ENCODE measurements at places on chromosomes 16 and 17. TPM values are rescaled to one million over a fixed set of nuclear protein-coding genes. Genes with fewer than 3 reads are reported as not detected.

DNA sequence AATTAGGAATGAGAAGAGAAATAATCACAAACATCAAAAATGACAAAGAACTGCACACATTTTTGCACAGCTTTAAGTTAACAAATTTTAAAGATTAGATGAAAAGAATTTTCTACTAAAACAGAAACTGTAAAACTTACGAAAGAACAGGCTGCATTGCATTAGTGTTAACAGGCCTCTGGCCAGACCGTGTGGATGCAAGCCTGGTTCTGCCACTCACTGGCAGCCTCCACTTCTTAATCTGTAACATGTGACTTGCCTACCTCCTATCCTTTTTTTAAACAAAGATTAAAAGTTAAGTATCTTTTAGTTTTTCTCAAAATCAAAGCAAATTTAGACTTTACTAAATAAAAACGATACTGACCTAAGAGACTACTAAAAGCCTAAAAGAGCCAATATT lies 37.5 kb downstream of the CREBBP start:
- H3K36me3 ChIP-seq: peaks cover 15% of the 10 kb centered on the region
- no peaks in the 10 kb centered on the region for H3K27me3 ChIP-seq
- H3K4me1 ChIP-seq: no peaks in the 10 kb centered on the region
- H3K4me3 ChIP-seq: no peak overlapping the region

DNA sequence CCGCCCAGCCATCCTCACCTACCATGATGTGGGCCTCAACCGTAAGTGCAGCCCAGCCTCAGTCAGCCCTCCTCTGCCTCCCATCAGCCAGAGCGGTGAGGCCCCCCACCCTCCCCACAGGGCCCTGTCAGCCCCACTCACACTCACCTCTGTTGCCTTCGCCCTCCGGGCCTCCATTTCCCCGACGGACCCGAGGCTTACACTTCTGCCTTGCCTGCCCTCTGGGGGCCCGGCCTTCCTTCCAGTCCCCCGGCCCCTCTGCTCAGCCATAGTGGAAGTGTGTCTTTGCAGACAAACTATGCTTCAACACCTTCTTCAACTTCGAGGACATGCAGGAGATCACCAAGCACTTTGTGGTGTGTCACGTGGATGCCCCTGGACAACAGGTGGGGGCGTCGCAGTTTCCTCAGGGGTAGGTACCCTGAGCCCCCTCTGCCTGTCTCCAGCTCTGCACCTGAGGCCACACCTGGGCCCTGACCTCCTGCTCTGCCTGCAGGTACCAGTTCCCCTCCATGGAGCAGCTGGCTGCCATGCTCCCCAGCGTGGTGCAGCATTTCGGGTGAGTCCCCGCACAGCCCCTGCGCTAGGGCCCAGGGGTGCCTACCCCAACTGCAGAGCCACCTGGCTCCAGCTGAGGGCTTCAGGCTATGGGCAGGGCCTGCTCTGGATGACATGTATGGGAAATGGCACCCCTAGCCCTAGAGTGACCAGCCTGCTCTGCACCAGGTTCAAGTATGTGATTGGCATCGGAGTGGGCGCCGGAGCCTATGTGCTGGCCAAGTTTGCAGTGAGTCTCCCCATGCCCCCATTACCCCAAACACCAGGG lies 4.1 kb downstream of the NDRG4 start:
- no peaks in the 10 kb centered on the region for H3K27me3 ChIP-seq
- H3K36me3 ChIP-seq: no peaks in the 10 kb centered on the region

DNA sequence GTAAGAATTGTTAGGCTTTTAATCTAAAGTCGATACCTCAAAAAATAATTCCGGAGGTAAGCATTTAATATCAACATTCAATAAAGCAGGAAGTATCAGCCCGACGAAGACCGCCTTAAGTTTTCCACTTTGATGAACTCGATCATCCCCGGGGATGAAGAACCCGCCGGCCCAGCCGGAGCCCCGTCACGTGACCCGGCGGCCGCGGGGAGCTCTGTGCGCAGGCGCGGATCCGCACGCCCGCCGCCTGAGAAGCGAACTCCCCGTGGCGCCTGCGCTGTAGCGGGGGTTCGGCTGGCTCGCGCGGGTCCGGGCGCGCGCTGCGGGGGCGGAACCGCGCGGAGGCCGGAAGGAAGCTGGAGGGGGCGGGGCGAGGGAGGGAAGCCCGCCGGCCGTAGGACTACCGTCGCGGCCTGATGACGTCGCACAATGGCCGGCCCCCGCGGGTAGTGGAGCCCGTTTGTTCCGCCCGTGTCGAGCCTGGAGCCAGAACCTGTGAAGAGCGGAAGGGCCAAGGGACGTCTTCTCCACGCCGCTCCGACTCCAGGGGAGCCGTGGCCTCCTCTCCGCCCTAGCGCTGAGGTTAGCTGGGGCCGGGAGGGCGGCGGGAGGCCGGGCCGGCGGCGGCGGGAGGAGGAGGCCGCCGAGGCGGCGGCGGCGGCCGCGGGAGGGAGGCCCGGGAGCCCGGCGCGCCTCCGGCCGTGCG lies at the start of gene ZC3H18:
Gene ZC3H18, plus strand, starts transcription at position 419 of the 706 bp plus-strand sequence. CDS start 6,721 bp downstream, outside the sequence.
- peak; percentile 96 for DNase-seq
- peaks cover 20% of the 10 kb centered on the region for H3K36me3 ChIP-seq
- H3K27ac ChIP-seq: peak within 1 kb of the TSS; percentile 64
- H3K4me3 ChIP-seq: peak within 1 kb of the TSS; percentile 92

GRCh38 chr17:69415431-69415830 lies 934 bp downstream of the MAP2K6 start:
- H3K4me1 ChIP-seq: peaks cover 11% of the 10 kb centered on the region
- no peaks in the 10 kb centered on the region for H3K36me3 ChIP-seq

DNA sequence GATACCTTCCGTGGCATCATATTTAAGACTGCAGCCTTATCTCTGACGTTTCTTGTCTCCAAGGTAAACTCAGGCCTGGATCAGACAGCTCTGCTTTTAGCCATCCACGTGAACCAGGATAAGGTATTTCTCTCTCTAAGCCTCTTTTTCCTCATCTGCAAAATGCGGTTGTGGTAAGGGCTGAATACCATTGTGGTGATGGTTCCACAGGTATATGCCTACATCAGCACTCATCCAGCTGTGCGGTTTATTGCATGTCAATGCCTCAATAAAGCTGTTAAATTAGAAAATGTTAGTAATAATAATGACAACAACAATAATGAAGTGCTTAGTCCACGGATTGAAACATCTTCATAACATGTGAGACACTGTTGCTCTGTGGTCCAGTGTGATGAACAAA lies 104.4 kb downstream of the GRIN2A start:
- no peak overlapping the region for H3K27ac ChIP-seq
- H3K27me3 ChIP-seq: peaks cover 5% of the 10 kb centered on the region

GRCh38 chr17:77503916-77504651 lies 363.3 kb downstream of the SEC14L1 start:
- DNase-seq: no peak
- no peak overlapping the region for H3K4me3 ChIP-seq
- no peak overlapping the region for H3K27ac ChIP-seq

DNA sequence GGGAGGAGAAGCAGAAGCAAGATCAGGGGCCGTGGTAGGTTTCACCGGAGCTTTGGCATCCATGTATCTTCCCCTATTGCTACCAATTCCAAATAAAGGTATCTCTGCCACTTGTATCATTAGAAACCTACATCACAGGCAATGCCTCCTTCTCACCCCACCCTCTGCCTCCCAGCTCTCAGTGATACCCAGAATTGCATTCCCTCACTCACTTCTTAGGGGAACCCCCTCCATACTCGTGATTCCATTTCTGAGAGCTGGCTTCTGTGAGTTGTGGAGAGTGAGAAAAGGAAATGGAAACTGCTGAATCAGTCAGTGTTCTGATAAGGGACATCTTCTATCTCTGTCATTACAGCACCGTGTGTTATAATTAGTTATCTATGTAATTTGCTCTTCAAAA lies 2.3 kb upstream of the CCL3 start:
- H3K27me3 ChIP-seq: peaks cover 5% of the 10 kb centered on the region
- no peak for DNase-seq
- H3K36me3 ChIP-seq: no peaks in the 10 kb centered on the region
- H3K4me3 ChIP-seq: no peak overlapping the region

- H3K27ac ChIP-seq: no peak overlapping the region
- no peaks in the 10 kb centered on the region for H3K4me1 ChIP-seq
- H3K36me3 ChIP-seq: no peaks in the 10 kb centered on the region
- H3K27me3 ChIP-seq: peaks cover 2% of the 10 kb centered on the region
These were observed 72.1 kb upstream of the FA2H start for GRCh38 chr16:74846714-74847113.

DNA sequence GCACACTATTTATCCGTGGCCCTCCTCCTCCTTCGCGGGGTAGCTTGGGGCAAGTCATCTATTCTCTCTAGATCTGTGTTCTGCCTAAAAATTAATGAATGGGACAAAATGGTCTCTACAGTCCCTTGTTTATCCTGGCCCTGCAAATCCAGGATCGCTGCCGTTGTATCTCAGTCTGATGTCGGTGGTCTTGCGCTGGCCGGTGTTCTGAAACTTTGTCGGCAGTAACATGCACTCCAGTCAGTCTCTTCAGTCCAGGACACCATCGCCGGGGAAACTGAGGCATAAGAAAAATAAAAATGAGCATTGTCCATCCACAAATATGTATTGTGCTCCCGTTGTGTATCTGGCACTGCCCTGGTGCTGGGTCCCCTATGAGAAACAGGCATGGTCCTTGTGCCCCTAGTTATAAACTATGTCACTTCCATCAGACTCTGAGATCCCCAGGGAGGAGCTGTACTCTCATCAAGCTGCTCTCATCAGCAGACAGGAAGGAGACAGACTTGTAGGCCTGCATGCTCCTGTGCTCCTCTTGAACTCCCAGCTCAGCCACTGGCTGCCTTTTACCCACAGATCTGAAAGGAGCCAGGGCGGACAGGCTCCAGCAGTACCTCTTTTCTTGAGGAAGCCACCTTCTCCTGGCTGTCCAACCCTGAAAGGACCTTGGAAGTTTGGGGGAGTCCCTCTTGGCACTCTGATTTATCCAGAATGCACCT lies 13.7 kb upstream of the CA4 start:
- peak overlapping the region; percentile 95 for H3K4me3 ChIP-seq
- no peaks in the 10 kb centered on the region for H3K36me3 ChIP-seq
- peaks cover 52% of the 10 kb centered on the region for H3K27me3 ChIP-seq
- H3K4me1 ChIP-seq: peaks cover 38% of the 10 kb centered on the region
- no peak for DNase-seq

GRCh38 chr17:68290955-68291835 lies at the start of the genes ARSG and SLC16A6:
TSS of gene ARSG (plus strand) at chr17:68291495. CDS start at chr17:68307494, 15,999 bp downstream.
TSS of gene SLC16A6 (minus strand) at chr17:68291127. CDS start at chr17:68278320, 12,807 bp downstream.
- H3K27me3 ChIP-seq: no peaks in the 10 kb centered on the region
- peak; percentile 85 for DNase-seq
- H3K27ac ChIP-seq: peak within 1 kb of the TSS; percentile 97

DNA sequence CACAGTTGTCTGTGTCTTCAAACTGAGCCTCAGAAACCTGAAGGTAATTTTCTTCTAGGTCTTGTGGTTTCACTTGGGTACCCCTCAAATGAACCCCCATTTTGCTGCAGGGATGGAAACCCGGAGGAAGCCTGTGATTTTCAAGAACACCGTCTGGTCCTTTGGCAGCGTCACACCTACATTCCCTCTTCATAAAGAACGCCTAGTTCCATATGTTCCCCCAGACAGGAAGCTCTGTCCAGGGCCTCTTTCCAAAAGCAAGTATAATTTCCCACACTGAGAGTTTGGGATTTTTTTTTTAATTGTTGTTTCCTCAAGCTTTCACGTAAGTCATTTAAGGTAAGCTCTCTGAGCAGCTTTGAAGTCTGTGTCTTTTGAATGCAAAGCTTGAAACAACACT lies 515.0 kb downstream of the TMEM114 start:
- no peak overlapping the region for H3K27ac ChIP-seq
- no peak for DNase-seq
- H3K27me3 ChIP-seq: no peaks in the 10 kb centered on the region
- no peaks in the 10 kb centered on the region for H3K4me1 ChIP-seq

DNA sequence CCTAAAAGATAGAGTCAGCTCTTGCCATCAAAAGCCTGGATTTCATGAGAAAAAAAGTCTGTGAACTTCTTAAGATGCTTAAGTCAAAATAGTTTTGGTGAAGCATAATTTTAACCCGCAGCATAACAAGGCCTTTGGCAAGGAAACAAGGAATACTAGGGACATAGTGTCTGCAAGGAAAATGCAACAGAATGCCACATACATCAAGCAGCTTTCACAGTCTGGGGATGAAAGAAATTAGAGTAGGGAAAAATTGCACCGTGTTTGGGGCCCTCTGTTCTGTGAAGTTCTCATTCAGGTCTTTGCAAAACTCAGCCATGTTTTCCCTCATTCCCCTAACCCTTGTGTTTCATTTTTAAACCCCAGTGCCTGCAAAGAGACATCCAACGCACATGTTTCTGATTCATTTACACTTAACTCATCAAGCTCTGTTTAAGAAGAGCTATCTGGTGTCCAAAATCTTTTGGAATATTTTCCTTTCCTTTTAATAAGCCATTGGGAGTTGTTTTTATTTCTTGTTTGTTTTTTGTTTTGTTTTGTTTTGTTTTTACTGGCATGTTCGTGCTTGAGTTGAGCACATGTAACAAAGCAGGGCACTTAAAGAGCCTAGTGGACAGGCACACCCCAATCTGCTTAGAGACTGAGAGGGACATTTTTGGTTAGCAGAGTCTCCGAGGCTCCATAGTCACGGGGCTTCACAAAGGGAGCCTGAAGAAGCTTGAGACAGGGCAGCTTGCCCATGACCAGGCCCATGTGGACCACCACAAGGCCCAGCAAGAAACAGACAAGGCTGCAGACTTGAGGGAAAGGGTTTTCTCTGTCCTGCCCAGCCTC lies 116.5 kb downstream of the ANKFN1 start:
- no peak overlapping the region for H3K27ac ChIP-seq
- no peak overlapping the region for H3K4me3 ChIP-seq
- H3K4me1 ChIP-seq: no peaks in the 10 kb centered on the region
- H3K27me3 ChIP-seq: no peaks in the 10 kb centered on the region
- DNase-seq: no peak
- H3K36me3 ChIP-seq: no peaks in the 10 kb centered on the region

DNA sequence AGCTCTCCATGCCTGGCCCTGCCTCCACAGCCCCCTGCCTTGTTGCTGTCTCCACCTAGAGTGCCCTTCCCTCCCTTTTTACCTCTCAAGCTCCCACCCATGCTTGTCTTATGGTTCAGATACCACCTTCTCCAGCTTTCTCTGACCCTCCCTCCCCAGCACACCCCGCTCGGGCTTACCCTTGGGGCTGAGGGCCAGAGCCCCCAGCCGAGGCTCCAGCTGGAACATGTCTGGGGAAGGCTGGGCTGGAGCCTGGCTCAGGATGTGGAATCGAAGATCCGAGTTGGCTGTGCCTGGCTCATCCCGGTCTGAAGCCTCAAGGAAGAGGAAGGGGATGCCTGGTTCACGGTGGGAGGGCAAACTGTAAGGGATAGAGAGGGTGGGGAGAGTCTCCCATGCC lies 3.6 kb downstream of the CDH16 start:
- no peak overlapping the region for H3K4me3 ChIP-seq
- H3K27me3 ChIP-seq: no peaks in the 10 kb centered on the region
- H3K27ac ChIP-seq: no peak overlapping the region
- no peaks in the 10 kb centered on the region for H3K4me1 ChIP-seq
- no peaks in the 10 kb centered on the region for H3K36me3 ChIP-seq

GRCh38 chr16:19432429-19432828 lies 14.7 kb downstream of the TMC5 start:
- H3K27me3 ChIP-seq: no peaks in the 10 kb centered on the region
- H3K4me3 ChIP-seq: no peak overlapping the region
- no peaks in the 10 kb centered on the region for H3K4me1 ChIP-seq
- no peak for DNase-seq
- no peak overlapping the region for H3K27ac ChIP-seq
- H3K36me3 ChIP-seq: no peaks in the 10 kb centered on the region

CIBAR2 gene
- not detected for total RNA-seq

KRT40 gene
- total RNA-seq: not detected

IFT20 gene
- total RNA-seq: 29.3 TPM

SEPTIN12 gene
- total RNA-seq: not detected

SLC16A11 gene
- total RNA-seq: 1.4 TPM

TMEM114 gene
- not detected for total RNA-seq

ALOX12B gene
- 0.63 TPM for total RNA-seq

ZNF469 gene
- 0.63 TPM for total RNA-seq

NHLRC4 gene
- total RNA-seq: 2.5 TPM

KLHL10 gene
- total RNA-seq: not detected

NUDT7 gene
- total RNA-seq: 4.7 TPM

EME2 gene
- 23.0 TPM for total RNA-seq

Measured in T-cell (primary cell).